ENCODE measurements at places on chromosomes 1 and 21.

- DNase-seq = no peak
Measured at GRCh38 chr1:184541537-184542152, 154.8 kb downstream of the C1orf21 start.

DNA sequence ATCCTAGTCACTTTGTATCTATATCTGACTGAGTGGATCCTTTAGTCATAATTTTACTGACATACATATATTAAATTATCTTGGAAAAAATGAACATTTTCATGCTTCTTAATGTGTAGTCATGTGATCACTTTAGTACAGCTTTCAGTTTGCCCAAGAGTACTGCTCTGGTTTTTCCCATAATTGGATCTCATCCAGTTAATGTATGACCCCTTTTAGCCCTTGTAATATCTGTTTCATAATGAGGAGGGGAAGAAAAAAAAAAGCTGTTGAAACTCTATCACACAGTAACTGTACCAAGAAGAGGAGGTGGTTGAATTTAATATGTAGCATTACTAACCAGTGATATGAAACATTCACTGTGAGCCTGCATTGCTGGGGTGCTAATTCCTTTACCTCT lies 328.7 kb downstream of the PTPRC start:
- no peak for DNase-seq

DNA sequence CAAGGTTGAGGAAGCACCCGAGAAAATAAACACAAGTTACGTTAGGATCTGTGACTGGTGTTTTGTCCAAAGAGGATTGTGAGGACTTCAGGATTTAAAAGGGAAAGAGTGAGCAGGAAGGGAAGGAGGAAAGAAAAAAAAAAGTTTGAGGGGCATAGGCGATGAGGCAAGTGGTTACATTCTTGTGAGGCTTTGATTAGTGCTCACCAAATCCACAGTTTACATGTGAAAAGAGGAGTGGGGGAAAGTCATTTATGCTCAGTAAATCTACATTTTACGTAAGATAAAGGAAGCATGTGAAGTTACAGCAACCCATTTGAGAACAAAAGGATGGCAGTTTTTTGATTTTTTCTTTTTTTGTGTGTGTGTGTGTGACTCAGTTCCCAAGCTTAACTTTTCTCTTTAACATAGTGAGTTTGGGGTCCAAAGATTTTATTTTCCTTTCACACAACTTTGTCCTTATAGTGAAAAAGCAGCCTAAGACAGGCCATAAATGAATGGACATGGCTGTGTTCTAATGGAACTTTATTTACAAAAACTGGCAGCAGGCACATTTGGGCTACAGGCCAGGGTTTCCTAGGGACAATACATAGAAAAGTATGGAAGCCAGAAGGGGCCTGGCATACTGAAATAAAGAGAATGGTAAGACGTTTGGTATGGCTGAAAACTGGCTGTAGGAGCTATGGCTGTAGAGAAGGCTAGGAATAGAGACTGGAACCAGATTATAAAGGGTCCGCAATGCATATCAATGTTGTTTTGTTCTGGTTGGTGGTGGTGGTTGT lies 121.7 kb downstream of the FGGY start:
- no peak for DNase-seq

DNA sequence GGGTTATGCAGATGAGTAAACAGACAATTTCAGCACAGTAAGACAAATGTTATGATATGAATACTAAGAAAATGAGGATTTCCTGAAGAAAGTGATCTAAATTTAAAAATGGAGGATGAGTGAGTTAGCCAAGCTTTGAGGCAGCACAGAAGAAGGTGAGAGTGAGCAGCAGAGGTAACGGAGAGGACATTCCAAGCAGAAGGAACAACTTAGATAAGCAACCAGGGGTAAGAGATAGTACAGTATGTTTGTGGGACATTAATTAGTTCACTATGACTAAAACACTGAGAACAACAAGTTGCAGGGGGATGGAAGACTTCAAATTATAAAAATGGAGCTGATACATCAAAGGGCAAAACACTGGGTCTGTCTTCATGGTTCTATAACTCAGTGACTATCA lies 22.8 kb downstream of the PRPF38A start:
- no peak for DNase-seq

DNA sequence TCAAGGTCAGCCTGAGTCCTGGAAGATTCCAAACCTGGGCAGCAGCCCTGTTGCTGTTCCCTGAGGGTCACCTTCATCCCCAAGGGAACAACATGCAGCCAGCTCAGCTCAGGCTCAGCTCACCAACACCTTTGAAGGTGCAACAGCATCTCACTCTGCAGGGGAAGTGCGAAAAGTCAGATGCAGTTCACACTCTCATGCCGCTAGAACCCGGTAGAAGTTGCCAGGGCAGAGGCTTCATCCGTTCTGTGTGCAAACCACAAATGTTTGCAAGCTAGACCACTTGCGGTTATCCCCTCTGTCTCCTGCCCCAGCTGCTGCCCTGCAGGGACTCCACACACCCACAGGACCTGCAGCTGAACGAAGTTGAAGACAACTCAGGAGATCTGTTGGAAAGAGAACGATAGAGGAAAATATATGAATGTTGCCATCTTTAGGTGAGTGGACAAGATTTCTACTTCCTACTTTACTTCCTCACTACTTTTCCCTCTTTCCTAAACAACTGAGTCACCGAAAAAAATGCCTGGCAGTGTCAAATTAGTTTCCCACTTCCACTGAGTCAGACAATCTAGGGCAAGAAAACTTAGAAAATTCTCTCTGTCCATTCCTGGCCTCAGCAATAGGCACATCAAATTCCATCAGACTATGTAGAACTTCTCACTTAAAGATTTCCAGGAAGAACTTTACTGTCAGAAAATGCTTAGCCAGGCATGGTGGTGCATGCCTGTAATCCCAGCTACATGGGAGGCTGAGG lies 1.8 kb upstream of the FCRL6 start:
- DNase-seq = no peak

DNA sequence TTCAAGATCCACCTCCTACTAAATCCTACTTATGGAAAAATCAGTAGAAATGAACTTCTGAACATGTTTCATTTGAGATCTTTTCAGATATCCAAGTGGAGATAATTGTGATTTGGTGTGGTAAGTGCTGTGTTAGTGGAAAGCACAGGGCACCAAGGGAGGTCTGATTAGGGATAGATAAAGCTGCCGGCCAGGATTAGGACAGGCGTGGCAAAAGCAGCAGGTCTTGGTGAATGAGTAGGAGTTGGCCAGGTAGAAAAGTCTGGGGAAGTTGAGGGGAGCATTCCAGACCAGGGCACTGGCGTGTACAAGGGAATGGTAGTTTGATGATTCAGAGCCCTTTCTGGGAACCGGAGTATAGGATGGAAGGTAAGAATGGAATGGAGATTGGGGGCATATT lies 47.8 kb downstream of the AZIN2 start:
- no peak for DNase-seq

DNA sequence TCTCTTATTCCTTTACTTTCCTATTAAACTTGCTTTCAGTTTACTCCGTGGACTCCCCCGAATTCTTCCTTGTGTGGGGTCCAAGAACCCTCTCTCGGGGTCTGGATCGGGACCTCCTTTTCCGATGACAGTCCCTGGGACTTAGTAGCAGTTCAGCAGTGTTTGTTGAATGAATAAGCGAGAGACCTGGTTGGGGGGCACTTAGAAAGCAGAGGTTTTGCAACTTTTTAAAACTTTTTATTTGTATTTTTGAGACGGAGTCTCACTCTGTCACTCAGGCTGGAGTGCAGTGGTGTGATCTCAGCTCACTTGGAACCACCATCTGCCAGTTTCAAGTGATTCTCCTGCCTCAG lies 2.1 kb upstream of the ANKRD65 start:
- DNase-seq = no peak

- DNase-seq = no peak
Measured at GRCh38 chr1:35499652-35500176, 57.5 kb downstream of the KIAA0319L start.

DNA sequence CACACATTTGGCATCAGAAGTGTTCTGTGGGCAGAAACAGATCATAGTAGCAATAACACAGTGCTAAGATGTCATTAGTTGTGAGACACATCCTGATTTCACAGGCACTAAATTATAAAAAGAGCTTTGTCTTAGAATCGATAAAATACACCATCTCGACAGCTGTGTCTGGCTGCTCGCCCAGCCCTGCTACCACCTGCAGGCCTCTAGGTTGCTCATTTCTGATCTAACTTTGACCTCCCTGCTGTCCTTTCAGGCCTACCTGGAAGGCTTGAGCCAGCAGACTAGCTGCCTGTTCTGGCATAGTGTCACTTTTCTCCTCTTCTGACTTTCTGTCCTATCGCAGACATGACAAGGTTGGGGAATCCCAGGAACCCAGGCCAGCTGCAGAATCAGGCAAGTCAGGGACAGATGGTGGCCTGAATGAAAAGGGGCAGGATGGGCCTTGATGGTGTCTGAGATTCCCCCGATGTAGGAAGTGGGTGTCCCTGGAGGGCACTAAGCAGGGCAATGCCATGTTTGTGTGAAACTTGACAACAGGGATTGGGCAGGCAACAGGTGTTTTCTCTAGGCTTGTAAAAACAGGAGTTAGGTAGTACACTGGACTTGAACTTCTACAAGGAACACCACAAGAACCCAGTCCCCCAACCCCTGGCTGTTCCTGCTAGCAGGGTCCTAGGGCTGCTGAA lies 66.6 kb upstream of the RHOU start:
- no peak for DNase-seq

GRCh38 chr21:42397746-42398394 lies 2.0 kb upstream of the TMPRSS3 start:
- DNase-seq = no peak

- no peak for DNase-seq
Measured at GRCh38 chr1:96361271-96361856, 360.2 kb upstream of the PTBP2 start.

DNA sequence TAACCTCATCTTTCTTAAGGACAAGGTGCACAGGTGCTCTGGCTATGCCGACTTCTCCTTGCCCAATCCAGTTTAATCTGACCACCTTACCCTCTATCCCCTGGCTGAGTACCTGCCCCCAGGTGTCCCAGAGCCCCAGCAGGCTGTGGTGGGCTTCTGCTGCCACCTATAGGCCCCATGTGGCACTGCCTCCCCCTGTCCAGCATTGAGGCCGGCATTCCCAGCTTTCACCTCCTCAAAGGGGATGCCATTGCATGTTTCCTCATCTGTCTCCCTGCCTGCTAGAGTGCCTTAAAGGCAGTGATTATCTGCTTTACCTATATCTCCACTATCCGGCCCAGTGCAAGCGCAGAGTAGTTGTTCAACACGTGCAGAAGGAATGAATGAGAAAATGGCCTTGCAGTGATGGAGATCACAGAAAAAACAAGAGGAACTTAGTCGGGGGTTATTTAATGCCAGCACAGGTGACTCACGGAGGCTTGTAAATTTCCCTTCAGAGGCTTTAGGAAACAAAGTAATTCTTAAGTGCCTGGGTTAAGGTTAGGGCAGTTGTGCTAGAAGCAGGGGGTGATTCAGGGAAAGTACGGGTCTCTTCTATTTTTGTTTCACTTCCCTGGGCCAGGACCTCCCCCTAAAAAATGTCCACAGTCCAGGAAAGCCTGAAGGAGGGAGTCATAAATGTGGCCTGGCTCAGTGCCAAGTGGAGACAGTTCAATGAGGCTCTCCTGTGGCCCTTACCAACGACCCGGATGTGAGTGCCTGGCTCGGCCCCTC lies 131.8 kb upstream of the NGF start:
- DNase-seq = no peak

- no peak for DNase-seq
Measured at GRCh38 chr1:58487002-58487401, 59.5 kb downstream of the OMA1 start.

DNA sequence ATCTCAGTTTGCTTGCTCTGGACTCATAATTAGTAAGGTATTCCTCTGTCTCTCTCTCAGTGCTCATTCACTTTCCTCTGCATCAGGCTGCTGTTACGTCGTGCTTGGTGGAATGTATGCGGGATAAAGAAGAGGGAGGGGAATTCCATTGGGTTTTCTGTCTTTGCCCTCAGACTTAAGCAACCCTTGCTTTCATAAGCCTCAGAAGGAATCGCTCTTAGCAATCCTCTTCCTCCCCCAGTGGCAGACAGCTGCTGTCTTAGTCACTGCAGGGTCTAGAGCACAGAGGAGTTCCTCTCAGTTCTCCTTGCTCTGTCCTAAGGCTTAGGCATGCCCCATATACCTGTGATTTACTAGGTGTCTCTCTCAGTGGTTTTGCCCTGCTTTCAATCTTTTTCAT lies 19.1 kb upstream of the NTMT2 start:
- DNase-seq = no peak

GRCh38 chr1:61424382-61424781 lies 300.6 kb downstream of the TM2D1 start:
- DNase-seq = no peak

GRCh38 chr21:41680444-41681347 lies 86.2 kb downstream of the RIPK4 start:
- no peak for DNase-seq

DNA sequence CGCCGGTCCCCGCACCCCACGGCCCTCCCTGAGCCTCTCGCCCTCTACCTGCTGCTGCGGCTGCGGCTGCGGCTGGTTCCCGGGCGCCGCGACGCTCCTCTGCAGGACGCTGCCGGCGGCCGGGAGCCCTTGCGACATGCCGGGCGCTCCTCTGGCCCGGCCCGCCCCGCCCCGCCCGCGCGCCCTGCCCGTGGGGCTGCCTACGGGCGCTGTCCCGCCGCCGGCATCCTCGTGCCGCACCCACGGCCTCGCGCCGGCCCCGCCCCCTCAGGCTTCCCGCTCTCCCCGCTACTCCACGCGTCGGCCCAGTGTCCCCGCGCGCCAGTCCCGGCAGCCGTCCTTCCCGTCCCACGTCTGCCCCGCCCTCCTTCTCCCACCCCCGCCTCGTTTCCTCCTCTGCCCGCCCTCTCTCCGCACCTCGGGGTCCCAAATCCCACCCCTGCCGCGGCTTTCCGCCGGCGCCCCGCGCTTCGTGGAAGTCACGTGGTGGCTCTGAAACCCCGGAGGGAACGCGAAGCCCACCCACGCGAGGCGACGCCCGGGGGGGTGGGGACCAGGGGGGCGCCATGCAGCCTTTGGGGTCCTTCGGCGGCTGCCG lies at the start of gene BATF3:
TSS of gene BATF3 (minus strand) at position 216 of the 598 bp plus-strand sequence. CDS start at position 138, 78 bp downstream.
- no peak for DNase-seq

- no peak for DNase-seq
Measured at GRCh38 chr1:164602480-164603093, 43.6 kb downstream of the PBX1 start.

DNA sequence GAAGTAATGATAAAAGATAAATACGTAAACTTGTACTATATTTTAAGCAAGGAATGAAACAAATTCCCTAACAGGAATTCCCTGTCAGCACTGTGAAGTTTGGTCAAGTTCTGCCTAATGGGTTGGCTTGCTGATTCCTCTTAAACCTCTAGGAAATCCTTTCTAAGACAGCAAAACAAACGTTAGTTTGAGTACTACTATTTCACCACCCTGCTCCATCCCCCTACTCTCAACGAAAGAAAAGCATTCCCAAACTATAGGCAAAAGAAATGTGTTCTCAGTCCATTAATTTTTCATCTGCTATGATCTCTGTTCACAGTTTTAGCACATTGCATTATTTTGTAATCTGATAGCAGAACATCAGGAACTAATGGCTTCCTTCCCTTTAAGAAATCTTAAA lies 16.1 kb downstream of the SERPINC1 start:
- DNase-seq = no peak
